Lower lobe of right lung (tissue), 2 donors: ENCODE measurements at places on chromosomes 11 and 22. TPM values are rescaled to one million over a fixed set of nuclear protein-coding genes. Genes with fewer than 3 reads are reported as not detected.

DNA sequence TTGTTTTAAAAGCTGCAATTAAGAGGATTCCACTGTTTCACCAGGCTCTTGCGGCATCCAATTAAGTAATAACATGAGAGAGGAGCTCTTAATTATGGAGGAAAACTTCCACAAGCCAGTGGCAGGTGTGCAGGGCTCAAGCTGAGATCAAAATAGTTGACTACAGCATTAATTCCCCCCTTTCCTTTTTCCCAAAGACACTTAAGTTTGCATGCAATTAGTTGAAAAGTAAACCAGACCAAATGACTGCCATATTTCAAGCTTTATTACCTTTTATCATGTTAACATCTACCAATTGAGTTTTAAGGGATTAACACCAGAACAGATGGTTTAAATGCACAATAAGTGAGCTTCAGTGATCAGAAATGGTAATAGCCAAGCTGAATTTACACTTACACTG lies 32.1 kb downstream of the FAM168A start:
- no peak for DNase-seq
- H3K27ac ChIP-seq, result no peak overlapping the region
- H3K4me1 ChIP-seq, result no peaks in the 10 kb centered on the region
- H3K27me3 ChIP-seq, result no peaks in the 10 kb centered on the region
- no peak overlapping the region for H3K4me3 ChIP-seq

C11orf21 gene
- total RNA-seq, result 12.1 TPM

DNA sequence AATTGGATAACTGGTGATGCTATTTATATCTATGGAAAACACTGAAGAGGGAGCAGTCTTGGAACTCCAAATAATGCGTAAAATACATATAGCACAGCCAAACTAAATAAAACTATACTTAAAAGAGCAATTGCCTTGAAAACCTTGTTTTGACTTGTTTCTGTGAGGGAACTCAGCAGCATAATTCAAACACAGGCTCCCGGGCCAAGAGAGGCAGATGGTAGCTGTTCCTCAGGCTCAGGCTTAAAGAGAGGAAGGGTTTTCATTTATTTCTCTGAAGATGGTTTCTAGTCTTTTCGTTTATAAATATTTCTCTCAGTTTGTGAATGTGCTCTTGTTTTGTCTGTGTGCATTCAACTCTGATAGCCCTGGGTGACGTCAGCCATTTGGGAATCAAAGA lies 82.4 kb downstream of the FANCF start:
- H3K4me3 ChIP-seq, result no peak overlapping the region
- H3K27ac ChIP-seq, result no peak overlapping the region
- no peaks in the 10 kb centered on the region for H3K36me3 ChIP-seq
- H3K27me3 ChIP-seq, result no peaks in the 10 kb centered on the region
- H3K4me1 ChIP-seq, result no peaks in the 10 kb centered on the region

GRCh38 chr11:67699521-67699920 lies 25.1 kb upstream of the ALDH3B2 start:
- DNase-seq, result no peak
- no peak overlapping the region for H3K4me3 ChIP-seq
- H3K27me3 ChIP-seq, result peaks cover 5% of the 10 kb centered on the region
- no peak overlapping the region for H3K27ac ChIP-seq

GRCh38 chr11:117020287-117020686 lies 77.9 kb downstream of the SIK3 start:
- peaks cover 33% of the 10 kb centered on the region for H3K4me1 ChIP-seq
- no peaks in the 10 kb centered on the region for H3K36me3 ChIP-seq
- H3K27ac ChIP-seq, result no peak overlapping the region
- H3K27me3 ChIP-seq, result no peaks in the 10 kb centered on the region
- no peak overlapping the region for H3K4me3 ChIP-seq

- H3K27me3 ChIP-seq, result no peaks in the 10 kb centered on the region
- no peak overlapping the region for H3K27ac ChIP-seq
- H3K4me3 ChIP-seq, result no peak overlapping the region
- no peaks in the 10 kb centered on the region for H3K4me1 ChIP-seq
- no peak for DNase-seq
Observed at GRCh38 chr11:100709233-100709957, 22.3 kb downstream of the ARHGAP42 start.

DNA sequence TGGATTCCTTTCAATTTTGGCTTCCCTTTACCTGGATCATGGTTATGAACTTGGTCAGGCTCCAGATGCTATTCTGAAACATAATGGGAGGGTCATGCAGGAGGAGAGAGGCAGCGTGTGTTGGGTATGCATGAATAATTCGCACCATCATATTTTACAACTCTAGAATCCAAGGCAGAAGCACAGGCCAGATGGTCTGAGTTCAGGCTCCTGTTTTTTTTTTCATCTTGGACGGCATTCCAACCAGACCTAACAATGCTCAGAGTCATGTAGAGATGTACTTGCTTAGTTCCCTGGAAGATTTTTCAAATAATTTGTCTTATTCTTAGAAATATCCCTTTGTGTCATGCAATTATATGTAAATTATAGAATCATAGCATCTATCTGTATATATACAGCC lies 393.5 kb downstream of the JRKL start:
- H3K4me3 ChIP-seq, result no peak overlapping the region
- no peaks in the 10 kb centered on the region for H3K4me1 ChIP-seq
- no peak overlapping the region for H3K27ac ChIP-seq
- no peaks in the 10 kb centered on the region for H3K36me3 ChIP-seq

MS4A8 gene
- 33.5 TPM for total RNA-seq

GAL3ST1 gene
- 1.7 TPM for total RNA-seq

GP1BB gene
- 2.8 TPM for total RNA-seq

GRCh38 chr11:46543564-46543963 lies 50.3 kb downstream of the AMBRA1 start:
- H3K27ac ChIP-seq, result no peak overlapping the region
- H3K4me3 ChIP-seq, result no peak overlapping the region

DNA sequence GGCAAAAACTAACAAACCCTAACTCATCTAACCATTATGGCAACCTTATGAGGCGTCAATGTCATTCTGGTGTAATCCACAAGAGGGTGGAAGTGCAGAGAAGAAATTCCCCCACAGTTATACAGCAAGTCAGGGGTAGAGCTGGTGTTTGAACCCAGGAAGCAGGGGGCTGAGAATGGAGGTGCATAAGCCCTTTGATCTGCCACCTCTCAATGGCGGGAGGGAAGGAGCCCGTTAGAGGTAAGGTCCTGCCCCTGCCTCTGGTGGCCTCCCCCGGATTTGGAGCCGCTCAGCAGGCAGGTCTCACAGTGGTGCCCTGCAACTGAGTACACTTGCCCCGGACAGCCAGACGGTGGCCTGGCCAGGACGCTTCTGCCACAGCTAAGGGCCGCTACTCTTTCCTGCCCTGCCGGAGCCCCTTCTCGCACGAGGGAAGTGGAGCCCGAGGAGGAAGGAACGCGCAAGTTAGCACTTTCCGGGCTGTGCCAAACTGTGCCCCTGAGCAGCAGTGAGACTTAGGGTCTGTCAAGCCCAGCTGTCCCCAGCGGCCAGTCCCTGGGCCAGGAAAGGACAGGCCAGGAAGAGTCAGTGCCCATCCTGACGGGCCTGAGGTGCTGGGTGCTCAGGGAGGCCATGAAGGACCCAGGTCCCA lies 1.1 kb downstream of the FXYD2 start:
- no peak for DNase-seq
- H3K36me3 ChIP-seq, result no peaks in the 10 kb centered on the region
- peaks cover 53% of the 10 kb centered on the region for H3K4me1 ChIP-seq
- no peak overlapping the region for H3K4me3 ChIP-seq

- DNase-seq, result no peak
- H3K4me3 ChIP-seq, result no peak overlapping the region
- no peaks in the 10 kb centered on the region for H3K27me3 ChIP-seq
- H3K36me3 ChIP-seq, result no peaks in the 10 kb centered on the region
- H3K27ac ChIP-seq, result no peak overlapping the region
Observed at GRCh38 chr11:27524155-27524554, 17.6 kb upstream of the LIN7C start.

AIP gene
- 85.2 TPM for total RNA-seq

GRCh38 chr22:41780746-41781505 lies 19.6 kb upstream of the CCDC134 start:
- H3K27me3 ChIP-seq, result no peaks in the 10 kb centered on the region
- peaks cover 14% of the 10 kb centered on the region for H3K4me1 ChIP-seq
- peak; percentile 83 for DNase-seq
- H3K36me3 ChIP-seq, result no peaks in the 10 kb centered on the region

DNA sequence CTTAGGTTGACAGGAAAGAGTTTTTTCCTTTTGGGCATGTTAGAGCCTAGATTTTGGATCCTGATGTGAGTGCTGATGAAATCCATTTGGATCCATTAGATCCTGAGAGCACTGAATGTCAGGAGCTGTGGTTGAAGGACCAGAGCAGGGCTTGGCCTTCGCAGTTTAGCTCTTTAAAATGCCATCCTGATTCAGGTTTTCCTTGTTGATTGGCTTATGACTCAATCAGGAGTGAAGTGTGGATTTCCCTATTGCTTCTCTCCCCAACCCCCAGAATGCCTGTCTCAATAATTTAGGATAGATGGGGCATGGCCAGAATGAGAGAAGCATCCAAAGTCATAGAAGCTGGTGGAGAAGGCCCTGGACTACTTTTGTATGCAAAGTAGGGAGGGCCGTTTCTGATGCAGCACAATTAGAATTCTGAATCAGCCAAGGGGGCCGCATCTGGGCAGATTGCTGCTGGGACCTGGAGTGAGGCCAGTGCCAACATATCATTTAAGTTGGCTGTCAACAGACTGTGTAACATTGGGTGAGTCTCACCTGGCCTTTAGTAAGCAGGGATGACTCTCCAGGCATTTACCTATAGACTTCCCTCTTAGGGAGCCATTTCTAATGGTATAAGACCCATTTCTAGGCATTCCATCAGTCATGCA lies 80.5 kb downstream of the TEAD1 start:
- no peaks in the 10 kb centered on the region for H3K36me3 ChIP-seq
- no peak overlapping the region for H3K4me3 ChIP-seq
- H3K4me1 ChIP-seq, result peaks cover 15% of the 10 kb centered on the region
- H3K27me3 ChIP-seq, result no peaks in the 10 kb centered on the region
- DNase-seq, result no peak
- H3K27ac ChIP-seq, result no peak overlapping the region

CNIH2 gene
- total RNA-seq, result 0.89 TPM

GRCh38 chr11:27266125-27266524 lies 96.9 kb downstream of the CCDC34 start:
- no peak overlapping the region for H3K27ac ChIP-seq
- H3K4me3 ChIP-seq, result no peak overlapping the region
- no peaks in the 10 kb centered on the region for H3K4me1 ChIP-seq
- H3K36me3 ChIP-seq, result no peaks in the 10 kb centered on the region

DNA sequence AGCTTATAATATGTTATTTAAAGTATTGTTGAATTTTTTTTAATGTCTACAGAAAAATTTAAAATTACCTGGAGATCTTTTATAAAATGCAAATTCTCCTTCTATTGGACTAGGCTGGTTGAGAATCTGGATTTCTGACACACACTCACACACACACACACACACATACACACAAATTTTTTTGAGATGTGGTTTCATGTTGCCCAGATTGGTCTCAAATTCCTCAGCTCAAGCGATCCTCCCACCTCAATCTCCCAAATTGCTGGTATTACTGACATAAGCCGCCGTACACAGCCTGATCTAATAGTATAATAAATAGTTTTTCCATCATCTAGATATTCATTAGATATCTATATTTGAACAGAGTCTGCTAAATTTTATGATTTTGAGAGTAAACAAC lies 4.5 kb upstream of the RFPL1 start:
- no peak overlapping the region for H3K4me3 ChIP-seq
- no peaks in the 10 kb centered on the region for H3K27me3 ChIP-seq
- no peaks in the 10 kb centered on the region for H3K4me1 ChIP-seq
- DNase-seq, result no peak
- H3K27ac ChIP-seq, result no peak overlapping the region
- no peaks in the 10 kb centered on the region for H3K36me3 ChIP-seq

- H3K4me3 ChIP-seq, result no peak overlapping the region
- no peaks in the 10 kb centered on the region for H3K36me3 ChIP-seq
- H3K27ac ChIP-seq, result no peak overlapping the region
- DNase-seq, result no peak
- H3K4me1 ChIP-seq, result no peaks in the 10 kb centered on the region
- H3K27me3 ChIP-seq, result no peaks in the 10 kb centered on the region
Observed at GRCh38 chr11:103436131-103436770, 327.0 kb downstream of the DYNC2H1 start.

KIAA1671 gene
- total RNA-seq, result 40.7 TPM

DNA sequence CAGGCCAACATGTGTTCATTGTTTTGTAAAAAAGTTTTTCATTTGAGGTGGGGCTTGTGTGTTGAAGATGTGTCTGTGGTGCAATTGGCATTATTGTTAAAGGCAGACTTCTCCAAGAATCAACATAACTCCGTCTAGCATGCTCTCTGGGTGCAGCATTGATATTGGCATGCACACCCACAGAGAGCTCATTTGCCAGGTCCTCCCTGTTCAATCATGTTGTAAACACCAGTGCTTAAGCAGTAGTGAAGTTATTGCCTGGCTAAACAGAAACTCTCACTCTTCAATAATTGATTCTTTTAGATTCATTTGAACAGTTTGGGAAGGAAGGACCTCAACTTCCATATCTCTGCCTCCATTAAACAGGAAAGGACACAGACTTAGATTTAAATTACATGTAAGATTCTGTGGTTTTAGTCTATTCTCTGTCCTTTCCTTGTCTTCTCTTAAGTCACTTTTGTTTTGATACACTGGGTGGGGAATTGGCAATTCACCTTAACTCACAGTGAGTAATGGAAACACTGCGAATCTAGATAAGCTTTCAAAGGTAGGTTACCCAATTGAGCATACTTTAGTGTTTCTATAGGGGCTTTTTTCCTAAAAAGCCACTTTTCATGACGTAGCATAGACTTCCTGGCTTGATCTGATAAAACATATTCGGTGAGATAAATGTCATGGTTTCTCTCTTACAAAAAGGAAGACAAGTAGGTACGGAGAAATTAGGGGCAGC lies 30.8 kb upstream of the EXPH5 start:
- H3K27me3 ChIP-seq, result no peaks in the 10 kb centered on the region
- H3K27ac ChIP-seq, result no peak overlapping the region
- H3K4me3 ChIP-seq, result no peak overlapping the region

GRCh38 chr22:29992341-29993275 lies 87.7 kb upstream of the HORMAD2 start:
- no peaks in the 10 kb centered on the region for H3K27me3 ChIP-seq
- peaks cover 17% of the 10 kb centered on the region for H3K4me1 ChIP-seq
- DNase-seq, result no peak
- no peak overlapping the region for H3K4me3 ChIP-seq
- peaks cover 36% of the 10 kb centered on the region for H3K36me3 ChIP-seq

GRCh38 chr22:40008726-40009291 lies 14.1 kb downstream of the FAM83F start:
- H3K4me1 ChIP-seq, result no peaks in the 10 kb centered on the region
- no peak overlapping the region for H3K4me3 ChIP-seq
- H3K27me3 ChIP-seq, result peaks cover 36% of the 10 kb centered on the region
- no peaks in the 10 kb centered on the region for H3K36me3 ChIP-seq
- peak; percentile 14 for DNase-seq

GRCh38 chr11:15901054-15901453 lies 455.3 kb downstream of the SOX6 start:
- H3K36me3 ChIP-seq, result no peaks in the 10 kb centered on the region
- DNase-seq, result no peak
- H3K27ac ChIP-seq, result no peak overlapping the region
- H3K27me3 ChIP-seq, result no peaks in the 10 kb centered on the region

- no peaks in the 10 kb centered on the region for H3K4me1 ChIP-seq
- H3K27me3 ChIP-seq, result peaks cover 6% of the 10 kb centered on the region
- no peak overlapping the region for H3K27ac ChIP-seq
- H3K4me3 ChIP-seq, result no peak overlapping the region
Observed at GRCh38 chr11:45109400-45109799, 37.0 kb upstream of the PRDM11 start.
